ENCODE measurements at places on chromosomes 12 and 14.

- DNase-seq, result no peak
Observed at GRCh38 chr14:23361320-23361719, 3.7 kb downstream of the EFS start.

DNA sequence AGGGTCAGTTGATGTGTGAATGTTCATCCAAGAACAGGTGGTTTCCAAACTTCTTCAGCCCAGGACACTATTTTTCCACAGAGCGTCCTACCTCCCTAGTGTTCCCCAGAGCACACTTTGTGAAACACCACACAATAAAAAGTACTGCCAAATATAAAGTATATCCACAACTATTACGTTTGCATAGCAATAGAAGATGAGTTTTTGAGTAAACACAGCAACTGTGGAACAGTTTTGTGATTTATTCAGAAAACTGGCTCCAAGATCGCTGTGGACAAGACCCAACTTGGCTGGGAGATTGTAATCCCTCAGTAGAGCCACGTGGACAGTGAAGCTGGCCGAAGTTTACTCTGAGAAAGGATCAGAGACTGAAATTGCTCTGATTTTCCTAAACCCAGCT, 14.5 kb upstream of the MAP1LC3B2 start:
- no peak for DNase-seq

- no peak for DNase-seq
Observed at GRCh38 chr14:68714991-68715924, 77.6 kb downstream of the ZFP36L1 start.

- DNase-seq, result no peak
Observed at GRCh38 chr12:104514092-104514810, 57.5 kb downstream of the CHST11 start.

DNA sequence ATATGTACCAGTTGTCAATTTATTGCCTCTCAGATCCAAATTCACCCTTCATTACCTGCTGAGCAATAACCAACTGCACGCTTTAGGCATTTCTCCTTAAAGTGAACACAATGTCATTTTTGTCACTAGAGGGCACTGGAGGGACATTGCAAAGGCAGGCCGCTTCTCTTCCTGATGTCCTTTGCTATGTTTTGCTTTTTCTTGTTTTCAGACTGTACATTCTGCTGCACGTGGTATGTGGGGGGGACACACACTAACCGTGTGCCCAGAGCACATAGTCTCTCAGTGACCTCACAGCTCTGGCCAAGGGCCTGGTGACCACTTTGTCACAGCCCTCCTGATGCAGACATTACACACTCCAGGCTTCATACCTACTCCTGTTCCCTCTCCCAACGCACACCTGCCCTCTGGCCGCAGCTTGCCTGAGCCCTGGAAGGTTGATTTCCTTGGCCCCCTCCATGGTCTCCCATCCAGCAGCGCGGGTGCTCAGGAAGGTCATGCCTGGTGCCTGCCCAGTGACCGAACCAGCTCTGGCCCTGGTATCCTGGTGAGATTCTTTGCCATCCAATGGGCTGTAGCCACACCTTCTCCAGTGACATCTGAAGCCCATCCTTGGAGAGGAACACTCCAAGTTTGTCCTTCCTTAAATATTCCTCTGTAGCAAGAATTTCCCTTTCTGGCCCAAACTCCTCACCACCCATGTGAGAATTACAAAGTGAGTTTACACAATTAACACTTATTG, 39.9 kb downstream of the MYO1H start:
- DNase-seq, result no peak

GRCh38 chr14:101068313-101069227, 165.0 kb upstream of the RTL1 start:
- no peak for DNase-seq

- no peak for DNase-seq
Observed at GRCh38 chr14:60723907-60724618, at the start of gene SIX4. Gene SIX4, minus strand, starts transcription at chr14:60724351. Its CDS starts 277 bp downstream, at chr14:60724074.

GRCh38 chr12:39902821-39903220, 203.1 kb downstream of the SLC2A13 start:
- no peak for DNase-seq

DNA sequence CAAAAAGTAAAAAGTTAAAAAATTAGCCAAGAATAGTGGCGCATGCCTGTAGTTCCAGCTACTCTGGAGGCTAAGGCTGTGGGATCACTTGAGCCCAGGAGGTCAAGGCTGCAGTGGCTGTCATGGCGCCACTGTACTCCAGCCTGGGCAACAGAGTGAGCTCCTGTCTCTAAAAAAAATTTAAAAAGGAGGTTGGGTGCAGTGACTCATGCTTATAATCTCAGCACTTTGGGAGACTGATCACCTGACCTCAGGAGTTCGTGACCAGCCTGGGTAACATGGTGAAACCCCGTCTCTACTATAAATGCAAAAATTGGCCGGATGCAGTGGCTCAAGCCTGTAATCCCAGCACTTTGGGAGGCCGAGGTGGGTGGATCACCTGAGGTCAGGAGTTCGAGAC, 8.2 kb upstream of the YLPM1 start:
- DNase-seq, result no peak

DNA sequence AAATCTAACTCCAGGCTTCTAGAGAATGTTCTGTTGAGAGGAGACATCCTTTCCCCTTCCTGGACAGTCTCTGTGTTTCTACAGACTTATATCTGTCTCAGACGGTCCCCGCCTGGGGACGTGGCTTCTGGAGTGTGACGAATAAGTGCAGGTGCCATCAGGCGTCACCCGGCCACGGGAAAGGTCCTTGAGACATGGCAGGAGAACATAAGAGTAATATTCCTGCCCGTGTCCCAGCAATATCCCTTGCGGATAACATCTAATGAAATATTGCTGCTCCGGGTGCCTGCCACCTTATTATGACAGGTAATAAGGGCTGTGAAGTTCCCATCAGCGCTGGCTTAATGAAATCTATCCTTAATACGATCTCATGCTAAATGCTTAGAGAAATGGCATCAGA, 139.6 kb downstream of the PIWIL1 start:
- DNase-seq, result no peak

- DNase-seq, result no peak
Observed at GRCh38 chr14:92673601-92674150, 74.8 kb downstream of the LGMN start.

DNA sequence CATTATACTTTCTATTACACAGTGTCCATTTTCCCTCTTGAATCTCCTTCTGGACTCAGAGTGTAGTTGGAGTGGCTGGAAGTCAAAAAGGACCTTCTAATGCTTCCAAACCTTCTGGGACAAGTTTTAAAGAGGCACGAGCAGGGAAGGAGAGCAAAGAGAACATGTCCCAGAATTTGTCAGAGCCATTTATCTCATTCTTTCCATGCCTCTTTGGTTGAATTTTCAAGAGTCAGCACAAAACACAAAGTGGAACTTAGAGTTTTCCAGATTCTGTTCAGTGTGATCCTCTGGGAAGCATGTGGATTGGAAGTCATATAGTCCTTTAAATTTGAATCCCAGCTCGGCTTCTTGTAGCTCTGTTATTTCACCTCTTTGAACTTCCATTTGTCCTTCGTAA, 138.2 kb upstream of the PWP1 start:
- no peak for DNase-seq

DNA sequence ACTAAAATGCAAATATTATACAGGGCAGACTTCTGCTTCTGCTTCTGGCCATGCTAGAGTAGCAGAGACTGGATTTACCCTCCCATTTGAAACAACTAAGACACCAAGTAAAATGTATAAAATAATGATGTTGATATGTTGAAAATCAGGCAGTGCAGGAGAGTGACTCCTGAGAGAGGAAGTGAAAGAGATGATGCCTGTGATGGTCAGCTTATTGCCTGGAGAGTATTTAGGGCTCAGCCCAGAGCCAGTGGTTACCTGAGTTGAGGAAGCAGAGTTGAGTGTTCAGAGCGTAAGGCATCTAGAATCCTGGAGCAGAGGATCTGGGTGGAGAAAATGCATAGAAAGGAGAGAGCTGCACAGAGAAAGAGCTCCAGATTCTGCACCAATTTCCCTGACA, 131.8 kb upstream of the C14orf180 start:
- no peak for DNase-seq

GRCh38 chr14:82642425-82642824, 1108.8 kb upstream of the SEL1L start:
- DNase-seq, result no peak

- no peak for DNase-seq
Observed at GRCh38 chr12:95141310-95141709, 67.9 kb upstream of the NR2C1 start.

GRCh38 chr12:45292486-45293195, 76.7 kb downstream of the ANO6 start:
- DNase-seq, result no peak

- DNase-seq, result no peak
Observed at GRCh38 chr12:31259136-31259886, 66.6 kb downstream of the SINHCAF start.

- no peak for DNase-seq
Observed at GRCh38 chr12:11704089-11704488, 54.6 kb downstream of the ETV6 start.

- no peak for DNase-seq
Observed at GRCh38 chr14:65239143-65239937, 137.0 kb upstream of the MAX start.

- no peak for DNase-seq
Observed at GRCh38 chr14:23145794-23146350, 26.8 kb upstream of the CEBPE start.

DNA sequence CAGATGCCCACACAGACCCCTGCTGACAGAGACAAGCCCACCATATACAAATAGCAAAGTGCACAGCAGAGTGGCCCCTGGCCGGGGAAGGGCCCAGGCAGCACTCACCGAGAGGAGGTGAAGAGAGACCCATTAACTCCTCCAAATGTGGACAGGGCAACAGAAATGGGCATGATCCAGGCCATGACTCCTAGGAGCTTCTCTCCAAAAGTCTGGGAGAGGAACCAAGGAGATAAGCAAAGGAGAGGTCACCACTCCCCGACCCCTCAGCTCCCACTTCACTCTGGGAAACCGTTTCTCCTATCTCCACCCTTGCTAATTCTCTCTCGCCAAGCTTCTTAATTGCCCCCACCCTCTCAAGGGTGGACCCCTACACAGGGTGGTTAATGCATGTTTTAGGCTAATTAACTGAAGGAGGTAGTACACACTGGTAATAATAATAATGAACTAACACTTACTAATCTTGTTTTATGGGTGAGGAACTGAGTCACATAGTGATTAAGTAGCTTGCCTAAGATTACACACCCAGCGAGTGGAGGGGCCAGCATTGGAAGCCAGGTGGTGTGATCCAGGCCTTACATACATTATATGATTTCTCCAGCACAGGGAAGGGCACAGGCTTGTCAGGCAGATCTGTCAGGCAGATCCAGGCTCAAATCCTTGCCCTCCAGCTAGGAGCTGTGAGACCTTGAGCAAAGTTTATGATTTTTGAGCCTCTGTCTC, 18.9 kb upstream of the CEBPE start:
- DNase-seq, result no peak

- DNase-seq, result no peak
Observed at GRCh38 chr14:89927186-89927865, 27.2 kb downstream of the EFCAB11 start.

DNA sequence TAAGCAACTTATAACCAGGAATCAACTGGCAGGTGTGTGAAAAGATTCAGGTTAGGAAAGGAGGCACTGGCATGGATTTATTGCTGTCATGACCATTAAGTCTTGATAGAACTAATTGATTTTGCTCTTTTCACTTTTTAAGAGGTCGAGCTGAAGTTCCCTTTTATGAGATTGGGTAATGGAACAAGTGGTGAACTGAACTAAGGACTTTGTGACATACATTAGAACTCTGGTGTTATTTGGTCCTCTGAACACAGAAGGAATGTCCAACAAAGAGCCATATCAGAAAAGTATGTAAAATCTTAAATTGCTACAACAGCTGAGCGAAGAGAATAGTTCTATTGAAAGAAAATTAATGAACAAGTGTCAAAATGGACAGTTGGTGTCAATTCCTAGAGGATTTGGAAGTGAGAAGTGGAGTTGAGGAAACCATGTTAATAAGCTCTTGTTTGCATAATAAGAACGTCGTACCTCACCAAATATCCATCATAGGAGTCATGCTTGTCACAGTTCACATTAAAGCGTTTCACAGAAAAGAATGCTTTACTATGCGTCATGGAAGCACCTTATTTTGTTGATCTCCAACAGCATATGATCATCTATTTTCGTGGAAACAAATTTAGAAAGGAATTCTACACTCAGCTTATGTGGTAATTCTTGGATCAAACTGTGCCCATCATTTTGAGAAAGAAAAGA, 8.4 kb upstream of the MYF6 start:
- no peak for DNase-seq

DNA sequence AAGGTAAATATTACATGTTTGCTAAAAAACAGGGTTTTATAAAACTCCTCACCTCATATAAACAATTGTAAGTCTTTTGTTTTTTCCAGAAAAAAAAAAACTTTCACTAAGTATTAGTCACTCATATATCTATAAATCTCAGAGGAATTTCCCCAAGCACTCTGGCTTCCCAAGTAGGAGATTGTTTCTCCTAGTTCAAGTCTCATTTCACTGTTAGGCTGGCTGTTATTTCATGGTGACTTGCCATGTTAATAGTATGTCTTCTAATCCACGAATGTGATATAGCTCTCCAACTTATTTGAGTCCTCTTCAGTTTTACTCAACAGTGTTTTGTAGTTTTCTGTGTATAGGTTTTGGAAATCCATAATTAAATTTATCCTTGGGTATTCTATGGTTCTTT, 61.6 kb downstream of the CAPZA3 start:
- DNase-seq, result no peak

DNA sequence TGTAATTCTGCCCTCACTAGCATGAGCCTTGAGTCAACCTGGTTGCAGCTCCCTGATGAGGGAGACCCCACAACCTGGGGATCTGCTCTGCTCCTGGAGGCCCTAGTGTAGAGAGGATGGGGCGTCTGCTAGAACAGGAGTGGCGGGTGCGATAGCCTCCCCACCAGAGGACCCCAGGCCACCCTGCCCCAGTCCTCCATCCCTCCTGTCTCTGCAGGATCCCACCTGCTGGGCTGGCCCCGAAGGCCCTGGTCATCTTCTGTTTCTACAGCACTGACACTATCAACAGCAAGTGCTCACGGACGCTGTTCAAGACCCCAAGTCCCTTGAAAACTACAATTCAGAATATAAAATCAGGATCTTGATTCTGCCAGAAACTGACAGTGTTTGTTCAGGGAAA, 15.2 kb downstream of the ANHX start:
- no peak for DNase-seq

- DNase-seq, result no peak
Observed at GRCh38 chr12:75507086-75507485, 4.3 kb downstream of the KRR1 start.
